ENCODE measurements at places on chromosomes 1 and 21.
A peak's percentile ranks its signal among the peaks of the same experiment; 100 is the strongest.

DNA sequence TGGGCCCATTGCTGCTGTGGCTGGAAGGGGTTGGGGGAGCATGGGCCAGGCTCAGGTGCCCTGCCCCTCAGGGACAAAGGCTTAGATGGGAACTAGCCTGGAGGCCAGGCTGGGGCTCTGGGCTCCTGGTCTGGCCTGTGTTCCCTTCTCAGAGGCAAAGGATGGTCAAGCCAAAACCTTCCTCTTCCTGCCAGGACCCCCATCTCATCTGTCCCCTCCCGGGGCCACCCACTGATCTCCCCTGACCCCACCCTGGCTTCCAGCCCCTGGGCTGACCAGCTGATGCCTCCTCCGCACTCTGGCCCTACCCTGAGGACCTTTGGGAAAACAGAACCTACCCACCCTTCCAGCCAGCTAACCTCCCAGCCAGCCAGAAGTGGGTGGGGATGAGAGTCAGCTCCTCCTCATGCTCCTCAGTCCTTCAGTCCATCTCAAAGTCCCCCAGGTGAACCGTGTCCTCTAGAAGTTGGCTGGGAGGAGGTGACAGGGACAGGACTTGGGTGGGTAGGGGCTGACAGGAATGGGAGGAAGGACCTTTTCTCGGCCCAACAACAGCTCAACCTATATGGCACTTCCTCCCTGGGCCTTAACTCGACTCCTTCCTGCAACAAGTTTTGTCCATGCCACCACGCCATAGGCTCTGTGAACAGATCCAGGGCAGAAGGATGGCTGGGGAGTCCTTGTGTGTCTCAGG lies 7.5 kb downstream of the PEAR1 start:
- no peak for DNase-seq

- DNase-seq, result peak; percentile 88
Observed at GRCh38 chr1:161117759-161118581, at the start of the genes NIT1 and PFDN2. TSS of gene NIT1 (plus strand) at chr1:161118105. CDS start at chr1:161118177, 72 bp downstream. TSS of gene PFDN2 (minus strand) at chr1:161118037. CDS start at chr1:161118026, 11 bp downstream.

DNA sequence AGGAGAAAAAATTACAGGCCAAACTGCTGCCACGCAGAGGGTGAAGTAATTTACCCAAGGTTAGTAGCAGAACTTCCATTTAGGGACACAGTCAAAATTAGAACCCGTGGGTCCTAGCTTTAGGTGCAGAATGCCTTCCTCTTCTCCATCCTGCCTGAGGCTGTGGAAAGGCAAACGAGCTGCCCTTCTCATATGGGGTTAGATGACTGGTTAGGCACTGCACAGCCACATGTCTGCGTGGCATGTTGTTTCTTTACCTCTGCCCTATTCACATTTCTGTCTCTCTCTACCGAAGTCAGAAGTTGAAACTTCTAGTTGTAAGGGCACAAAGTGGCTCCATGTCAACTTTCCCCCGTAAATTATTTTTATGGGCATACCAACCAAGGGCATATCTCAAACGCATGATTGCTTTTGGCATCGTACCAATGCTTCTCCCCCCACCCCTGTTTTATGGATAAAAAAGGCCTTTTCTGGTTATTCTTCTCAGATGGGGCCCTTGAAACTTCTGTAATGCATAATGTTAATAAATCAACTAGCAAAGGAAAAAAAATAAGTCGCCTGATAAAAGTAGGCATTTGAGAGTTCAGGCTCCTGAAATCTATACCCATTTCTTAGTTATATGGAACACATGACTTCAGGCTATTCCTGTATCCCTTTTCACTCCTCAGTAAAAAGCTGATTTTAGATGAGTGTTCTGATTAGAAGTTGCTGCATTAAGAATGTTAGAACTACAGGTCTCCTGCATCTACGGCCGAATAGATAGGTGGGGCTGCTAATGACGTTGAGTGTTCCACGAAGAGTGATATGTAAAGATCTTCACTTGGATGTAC lies 139.6 kb upstream of the NRIP1 start:
- DNase-seq, result no peak

DNA sequence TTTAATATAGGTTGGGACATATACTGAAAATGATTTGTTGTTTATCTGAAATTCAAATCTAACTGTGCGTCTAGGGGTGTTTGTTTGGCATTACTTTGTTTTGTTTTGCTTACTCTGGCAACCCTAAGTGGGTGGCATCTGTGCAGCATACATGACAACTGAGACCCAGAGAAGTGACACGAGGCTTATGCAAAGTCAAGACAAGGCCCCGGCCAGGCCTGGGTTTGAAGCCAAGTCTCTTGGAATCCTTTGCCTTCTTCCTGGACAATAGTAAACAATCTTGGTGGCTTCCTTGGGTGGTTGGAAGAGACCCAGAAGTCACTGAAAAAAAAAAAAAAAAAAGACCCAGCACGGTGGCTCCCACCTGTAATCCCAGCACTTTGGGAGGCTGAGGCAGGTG lies 197.6 kb upstream of the TMEM51 start:
- DNase-seq, result no peak

DNA sequence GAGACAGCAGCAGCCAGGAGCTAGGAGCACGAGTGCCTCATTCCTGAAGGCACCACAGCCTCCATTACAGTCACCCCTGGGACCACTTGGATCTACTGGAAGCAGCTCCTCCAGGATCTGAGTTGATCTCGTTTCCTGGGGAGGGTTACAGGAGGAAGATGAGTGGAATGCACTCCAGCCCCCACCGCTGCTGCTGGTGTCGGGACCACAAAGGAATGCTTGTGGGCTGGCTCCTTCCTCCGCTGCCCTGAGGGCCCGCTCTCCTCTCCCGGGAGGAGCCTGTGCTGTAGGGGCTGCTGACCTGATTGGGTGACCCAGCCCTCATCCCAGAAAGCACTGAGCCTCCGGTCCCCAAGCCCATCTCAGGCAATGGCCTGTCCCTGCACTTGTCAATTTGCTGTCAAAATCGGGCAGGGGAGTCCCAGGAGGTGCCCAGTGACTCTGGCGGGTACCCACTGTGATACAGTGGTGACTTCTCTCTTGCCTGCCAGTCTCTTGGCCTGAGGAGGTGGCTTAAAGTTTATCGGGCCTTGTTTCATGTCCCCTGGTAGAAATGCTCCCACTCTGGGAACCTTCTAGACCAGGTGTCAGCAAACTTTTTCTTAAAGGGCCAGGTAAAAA lies 23.1 kb downstream of the IL10RB start:
- DNase-seq, result peak; percentile 78

GRCh38 chr21:23471877-23472276 lies 2135.4 kb downstream of the MRPL39 start:
- DNase-seq, result no peak

GRCh38 chr1:32178380-32179192 lies 889 bp upstream of the TXLNA start:
- no peak for DNase-seq

- DNase-seq, result no peak
Observed at GRCh38 chr1:90800012-90800717, 83.1 kb upstream of the BARHL2 start.

DNA sequence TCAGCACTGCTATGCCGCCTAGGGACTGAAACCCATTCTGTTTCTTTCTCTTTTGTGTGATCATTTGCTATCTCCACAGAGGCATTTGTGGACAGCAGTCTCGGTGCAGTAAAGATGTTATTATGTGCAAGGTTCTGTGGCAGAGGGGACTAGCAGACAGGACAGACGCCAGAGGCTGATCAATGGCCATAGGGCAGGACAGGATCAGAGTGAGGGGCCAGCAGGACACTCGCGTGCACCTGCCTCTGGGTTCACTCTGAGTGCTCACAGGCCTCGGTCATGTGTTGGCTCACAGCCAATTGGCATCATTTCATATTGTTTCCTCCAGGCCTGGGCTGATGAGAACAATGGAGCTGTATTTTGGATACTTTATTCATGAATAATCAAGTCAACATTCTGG lies 212.6 kb downstream of the TGFB2 start:
- DNase-seq, result peak; percentile 54

- no peak for DNase-seq
Observed at GRCh38 chr1:67103548-67103947, 31.2 kb downstream of the C1orf141 start.

- DNase-seq, result no peak
Observed at GRCh38 chr1:221689138-221689537, 52.8 kb downstream of the DUSP10 start.

DNA sequence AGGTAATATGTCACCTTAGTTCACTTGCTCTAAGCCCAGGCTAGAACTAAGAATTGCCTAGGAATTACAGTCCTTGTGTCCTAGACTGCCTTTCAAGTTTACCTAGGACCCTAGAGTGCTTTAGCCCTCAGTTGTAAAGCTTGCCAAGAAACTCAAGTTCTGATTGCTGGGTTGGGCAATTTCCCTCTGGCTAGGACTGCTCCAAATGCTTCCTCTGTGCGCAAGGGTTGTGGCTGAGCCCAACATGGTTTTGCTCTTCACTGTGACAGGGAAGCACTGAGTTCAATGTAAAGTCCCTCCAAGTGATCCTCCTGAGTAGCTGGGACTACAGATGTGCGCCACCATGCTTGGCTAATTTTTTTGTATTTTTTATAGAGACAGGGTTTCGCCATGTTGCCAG lies 102.3 kb upstream of the NEK7 start:
- DNase-seq, result no peak

DNA sequence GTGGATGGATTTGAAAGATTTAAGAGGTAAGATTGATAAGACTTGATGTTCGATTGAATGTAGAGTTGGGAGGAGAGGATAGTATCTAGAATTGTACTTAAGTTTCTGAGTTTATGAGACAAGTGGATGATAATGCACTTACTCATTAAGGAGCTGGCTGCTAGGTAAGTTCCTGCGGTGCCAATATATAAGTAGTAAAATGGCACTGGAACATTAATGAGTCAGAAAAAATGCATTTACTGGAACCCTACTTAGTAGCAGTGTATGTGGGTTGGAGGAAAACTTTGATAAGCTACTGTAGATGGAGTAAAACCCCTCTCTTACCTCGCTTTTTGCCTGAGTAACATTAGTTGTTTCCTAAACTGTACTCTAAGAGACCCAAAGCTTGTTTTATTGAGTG lies 68.2 kb downstream of the ZFYVE9 start:
- DNase-seq, result no peak

DNA sequence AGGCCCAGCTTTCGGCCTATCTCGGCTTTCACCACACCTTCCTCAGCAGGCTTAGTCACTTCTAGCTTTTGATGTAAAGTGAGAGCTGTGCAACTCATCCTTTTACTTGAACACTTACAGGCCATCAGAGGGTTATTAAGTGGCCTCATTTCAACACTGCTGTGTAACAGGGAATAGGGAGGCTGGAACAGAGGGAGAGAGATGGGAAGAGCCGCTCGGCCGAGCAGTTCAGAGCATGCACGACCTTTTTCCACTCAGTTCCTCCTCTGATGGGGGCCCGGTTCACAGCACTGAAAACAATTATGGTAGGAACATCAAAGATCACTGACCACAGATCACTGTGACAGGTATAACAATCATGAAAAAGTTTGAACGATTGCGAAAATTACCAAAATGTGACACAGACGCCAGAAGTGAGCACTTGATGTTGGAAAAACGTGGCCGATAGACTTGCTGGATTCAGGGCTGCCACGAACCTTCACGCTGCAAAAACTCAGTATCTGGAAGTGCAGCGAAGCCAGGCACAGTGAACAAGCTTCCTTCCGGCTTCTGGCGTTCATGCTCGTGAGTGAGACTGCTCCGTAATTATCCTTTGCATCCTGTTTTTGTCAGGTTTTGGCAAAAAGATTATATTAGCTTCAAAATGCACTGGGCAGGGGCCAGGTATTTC lies 28.6 kb downstream of the AGPAT3 start:
- DNase-seq, result peak; percentile 25

- peak; percentile 69 for DNase-seq
Observed at GRCh38 chr1:204503122-204503912, 8.7 kb upstream of the PIK3C2B start.

- no peak for DNase-seq
Observed at GRCh38 chr1:212287261-212287895, 2.2 kb downstream of the PPP2R5A start.

DNA sequence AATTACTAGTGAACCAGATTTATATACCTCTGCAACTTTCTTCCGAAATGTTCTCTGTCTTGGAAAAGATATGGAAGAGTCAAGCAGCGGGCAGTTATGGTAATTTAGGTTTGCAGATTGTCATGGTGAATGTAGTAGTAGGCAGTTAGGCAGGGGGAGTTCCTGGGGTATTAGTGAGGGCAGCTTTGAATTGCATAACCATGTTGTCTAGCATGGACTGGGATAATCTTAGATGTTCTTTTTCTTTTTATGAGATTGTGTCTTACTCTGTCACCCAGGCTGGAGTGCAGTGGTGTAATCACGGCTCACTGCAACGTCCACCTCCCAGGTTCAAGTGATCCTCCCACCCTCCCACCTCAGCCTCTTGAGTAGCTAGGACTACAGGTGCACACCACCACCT lies 25.0 kb downstream of the MACF1 start:
- no peak for DNase-seq

GRCh38 chr21:36337099-36337509 lies 17.1 kb downstream of the MORC3 start:
- peak; percentile 65 for DNase-seq

DNA sequence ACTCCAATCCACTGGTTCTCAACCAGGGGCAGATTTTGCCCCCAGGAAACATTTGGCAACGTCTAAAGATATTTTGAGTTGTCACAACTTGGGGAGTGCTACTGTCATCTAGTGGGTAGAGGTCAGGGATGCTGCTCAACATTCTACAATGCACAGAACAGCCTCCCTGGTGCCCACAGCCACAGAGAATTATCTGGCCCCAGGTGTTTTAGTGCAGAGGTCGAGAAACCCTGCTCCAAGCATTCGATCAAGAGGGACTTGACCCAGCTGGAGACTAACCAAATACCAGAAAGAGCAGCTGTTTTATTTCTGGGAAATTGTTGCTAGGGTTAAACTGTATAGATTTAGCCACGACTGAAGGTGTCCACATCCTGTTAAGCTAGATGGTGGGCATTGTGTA lies 19.2 kb downstream of the CD247 start:
- DNase-seq, result no peak
